ENCODE measurements at places on chromosomes 3 and 15.

- no peak for DNase-seq
Measured at GRCh38 chr3:175651716-175652115, 792.6 kb downstream of the NAALADL2 start.

- DNase-seq: no peak
Measured at GRCh38 chr15:36843822-36844221, 256.5 kb downstream of the MEIS2 start.

DNA sequence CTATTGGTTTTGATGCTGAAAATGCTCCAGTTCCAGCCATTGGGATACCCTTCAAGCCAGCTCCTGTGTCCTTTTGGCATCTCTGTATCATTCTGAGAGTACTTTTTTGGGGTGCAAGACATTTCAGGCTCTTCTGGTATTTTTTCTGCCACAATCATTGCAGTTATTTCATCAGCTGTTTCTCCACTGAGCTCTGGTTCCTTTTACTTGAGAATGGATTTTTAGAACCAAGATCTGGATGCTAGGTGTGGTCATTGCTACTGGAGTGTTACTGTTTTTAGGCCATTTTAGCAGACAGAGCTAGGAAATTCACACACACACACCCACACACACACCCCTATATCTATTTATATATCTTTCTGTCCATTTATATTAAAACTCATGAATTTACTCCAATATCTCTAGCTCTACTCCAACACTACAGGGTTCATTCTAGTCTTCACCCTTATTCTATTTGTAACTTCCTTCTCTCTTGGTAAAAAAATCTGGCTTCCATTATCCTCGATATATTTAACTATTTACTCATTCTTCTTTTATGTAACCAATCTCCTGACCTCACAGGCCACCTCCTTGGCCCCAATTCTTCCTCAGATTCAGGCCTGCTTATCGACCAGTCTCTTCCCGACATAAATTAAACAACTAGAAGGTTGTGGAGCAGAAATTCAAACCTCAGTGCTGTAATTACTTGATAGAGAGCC is 17.0 kb downstream of the SLC35G2 start:
- no peak for DNase-seq

DNA sequence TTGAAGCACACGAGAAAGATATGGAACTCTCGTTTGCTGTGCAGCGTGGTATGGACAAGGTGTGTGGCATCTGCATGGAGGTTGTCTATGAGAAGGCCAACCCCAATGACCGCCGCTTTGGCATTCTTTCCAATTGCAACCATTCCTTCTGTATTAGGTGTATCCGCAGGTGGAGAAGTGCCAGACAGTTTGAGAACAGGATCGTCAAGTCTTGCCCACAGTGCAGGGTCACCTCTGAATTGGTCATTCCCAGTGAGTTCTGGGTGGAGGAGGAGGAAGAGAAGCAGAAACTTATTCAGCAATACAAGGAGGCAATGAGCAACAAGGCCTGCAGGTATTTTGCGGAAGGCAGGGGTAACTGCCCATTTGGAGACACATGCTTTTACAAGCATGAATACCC is 1.2 kb downstream of the MKRN3 start:
- no peak for DNase-seq

DNA sequence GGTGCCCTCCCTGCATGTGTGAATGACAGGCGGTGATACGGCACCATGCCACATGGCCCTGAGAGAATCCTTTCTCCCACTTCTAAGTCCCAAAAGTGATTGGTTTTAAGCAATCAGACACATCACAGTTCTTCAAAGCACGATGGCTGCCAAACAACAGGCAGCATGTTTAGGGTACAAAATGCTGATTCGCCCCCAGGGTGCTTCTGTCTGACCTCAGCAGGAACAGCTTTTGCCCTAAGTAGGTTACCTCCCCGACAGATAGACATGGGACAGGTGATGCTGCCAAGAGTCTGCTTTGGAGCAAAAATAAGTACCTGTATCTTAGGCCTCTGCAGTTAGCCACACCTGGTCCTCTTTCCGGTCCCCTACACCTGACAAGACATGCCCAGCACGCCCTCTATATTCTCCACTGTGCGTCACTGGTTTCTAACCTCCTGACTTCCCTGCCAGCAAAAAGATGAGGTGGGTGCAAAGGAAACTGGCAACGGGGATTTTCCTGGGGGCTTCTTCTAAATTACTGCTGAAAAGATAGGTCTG is 549.8 kb downstream of the FOXP1 start:
- no peak for DNase-seq

- no peak for DNase-seq
Measured at GRCh38 chr3:151121016-151121415, 35.6 kb downstream of the MED12L start.

- DNase-seq: no peak
Measured at GRCh38 chr3:64340641-64341101, 115.4 kb upstream of the PRICKLE2 start.

DNA sequence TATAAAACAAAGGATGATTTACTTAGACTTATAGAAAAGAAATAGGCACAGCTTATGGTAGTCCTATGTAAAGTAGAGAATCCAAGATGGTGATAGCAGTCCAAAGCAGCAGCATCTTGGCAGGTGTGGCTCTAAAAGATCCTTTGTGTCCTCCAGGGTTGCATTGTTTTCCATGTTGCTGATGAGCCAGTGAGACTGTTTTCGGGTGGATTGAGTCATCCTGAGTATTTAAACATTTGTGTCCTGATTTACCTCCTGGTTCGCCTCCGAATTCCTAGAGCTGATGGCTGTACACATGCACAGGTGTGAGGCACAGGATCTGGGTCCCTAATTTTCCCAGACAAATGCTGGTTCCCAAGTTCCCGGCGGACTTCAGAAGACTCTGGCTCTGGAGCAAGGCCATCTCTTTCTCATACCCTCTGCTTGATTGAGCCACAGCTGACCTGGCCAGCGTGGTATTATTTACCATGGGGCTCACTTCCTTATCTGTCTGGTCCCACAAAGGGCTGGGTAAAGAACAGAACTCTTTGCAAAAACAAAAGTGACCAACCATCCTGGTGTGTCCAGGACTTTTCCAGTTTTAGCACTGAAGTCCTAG is 51.0 kb downstream of the ARNT2 start:
- no peak for DNase-seq

DNA sequence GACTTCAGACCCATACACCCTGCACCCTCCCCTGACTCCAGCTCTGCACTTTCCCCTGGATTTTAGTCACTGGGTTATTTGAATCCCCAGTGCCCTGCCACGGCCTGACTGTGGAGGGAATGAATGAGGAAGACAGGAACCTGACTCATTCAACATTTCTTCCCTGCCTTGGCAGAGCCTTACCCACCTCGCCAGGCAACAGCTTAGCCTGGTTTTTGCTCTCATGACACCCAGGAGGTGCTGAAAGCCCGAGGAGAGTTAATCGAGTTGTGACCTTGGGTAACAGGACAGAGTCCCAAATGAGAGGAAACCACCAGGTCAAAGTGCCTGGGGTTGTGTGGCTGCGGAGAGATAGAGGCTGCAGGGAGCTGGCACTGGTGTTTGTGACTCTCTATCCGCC is 128.3 kb downstream of the SMAD6 start:
- DNase-seq: no peak

DNA sequence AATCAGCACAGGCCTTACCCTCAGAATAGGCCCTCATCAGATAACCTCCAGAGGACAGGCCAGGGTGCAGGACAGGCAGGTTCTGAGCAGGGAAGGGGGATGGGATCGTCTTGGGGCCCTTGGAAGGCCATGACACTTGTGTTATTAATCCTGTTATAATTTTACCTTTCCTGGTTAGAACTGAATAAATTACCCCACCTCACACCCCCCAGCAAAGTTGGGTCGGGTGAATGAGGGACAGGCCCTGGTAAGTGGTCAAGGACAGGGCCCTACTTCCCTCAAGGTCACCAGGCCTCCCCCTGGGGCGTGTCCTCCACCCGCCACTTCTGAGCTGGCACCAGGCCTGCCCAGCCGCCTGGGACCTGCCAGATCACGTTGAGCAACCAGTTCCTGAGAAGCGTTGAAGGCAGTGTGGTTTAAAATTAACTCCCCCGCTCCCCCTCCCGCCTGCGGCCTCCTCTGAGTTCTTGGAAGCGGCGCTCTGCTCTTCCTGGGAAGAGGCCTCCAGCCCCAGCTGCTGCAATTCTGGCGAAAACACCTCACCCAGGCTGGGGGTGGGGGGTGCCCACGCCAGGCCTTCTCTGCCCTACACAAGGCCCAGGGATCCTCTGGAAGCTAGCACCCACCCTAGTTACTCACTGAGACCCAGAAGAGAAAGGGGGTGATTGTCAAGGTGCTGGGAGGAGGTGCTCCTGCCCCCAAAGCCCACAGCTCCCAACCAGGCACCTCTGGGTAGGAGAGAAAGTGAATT is 10.6 kb downstream of the CISH start:
- peak; percentile 91 for DNase-seq

DNA sequence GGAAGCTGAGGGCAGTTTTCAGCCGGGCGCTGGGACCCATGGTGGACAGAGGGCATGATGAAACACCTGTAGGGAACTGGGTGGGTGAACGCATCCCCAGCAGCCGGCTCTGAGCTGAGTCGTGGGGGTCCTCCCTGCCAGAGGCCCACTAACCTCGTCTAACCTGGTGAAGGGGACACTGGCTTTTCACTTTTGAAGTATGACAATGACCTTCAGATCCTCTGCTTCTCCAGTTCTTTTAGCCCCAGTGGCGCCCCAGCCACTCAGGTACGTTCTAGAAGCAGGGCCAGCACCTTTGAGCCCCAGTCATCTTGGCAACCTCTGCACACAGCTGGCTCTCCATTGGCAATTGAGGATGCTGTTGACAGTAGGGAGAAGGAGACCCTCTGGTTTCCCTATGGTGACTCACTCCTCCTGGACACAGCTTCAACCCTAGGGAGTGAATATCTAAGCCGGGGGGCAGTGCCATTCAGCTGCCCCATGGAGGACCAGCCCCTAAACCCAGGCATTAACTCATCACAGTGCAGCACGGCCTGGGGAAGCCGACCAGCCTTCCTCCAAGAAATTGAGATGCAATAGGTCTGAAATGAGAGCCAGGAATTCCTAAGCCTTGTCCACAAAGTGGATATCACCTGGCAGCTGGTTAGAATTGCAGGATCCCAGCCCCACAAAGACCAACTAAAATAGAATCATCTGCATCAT is 46.1 kb downstream of the CMTM6 start:
- no peak for DNase-seq

GRCh38 chr3:194133661-194134230 is 2.2 kb upstream of the HES1 start:
- DNase-seq: no peak

GRCh38 chr3:110296885-110297284 is 774.7 kb upstream of the NECTIN3 start:
- DNase-seq: no peak

DNA sequence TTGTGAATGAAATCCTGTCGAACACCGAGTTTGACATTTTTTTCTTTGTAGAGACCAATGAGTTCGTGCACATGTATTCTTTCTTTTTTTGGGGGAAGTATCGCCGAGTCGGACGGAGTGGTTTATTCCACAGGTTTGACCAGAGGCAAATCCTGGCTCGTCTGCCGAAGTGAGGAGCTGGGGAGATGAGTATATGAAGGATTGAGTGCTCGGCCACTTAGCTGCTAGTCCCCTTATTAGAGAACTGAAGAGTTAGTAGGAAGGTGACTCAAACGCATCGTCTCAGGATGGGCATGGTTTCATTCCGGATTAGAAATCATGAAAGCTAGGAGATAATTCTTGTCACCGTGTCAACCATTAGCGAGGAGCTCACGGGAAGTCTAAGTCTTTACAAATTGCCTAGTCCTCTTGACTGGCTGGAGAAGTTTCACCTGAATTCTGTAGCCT is 154.7 kb upstream of the GOLIM4 start:
- peak; percentile 15 for DNase-seq

DNA sequence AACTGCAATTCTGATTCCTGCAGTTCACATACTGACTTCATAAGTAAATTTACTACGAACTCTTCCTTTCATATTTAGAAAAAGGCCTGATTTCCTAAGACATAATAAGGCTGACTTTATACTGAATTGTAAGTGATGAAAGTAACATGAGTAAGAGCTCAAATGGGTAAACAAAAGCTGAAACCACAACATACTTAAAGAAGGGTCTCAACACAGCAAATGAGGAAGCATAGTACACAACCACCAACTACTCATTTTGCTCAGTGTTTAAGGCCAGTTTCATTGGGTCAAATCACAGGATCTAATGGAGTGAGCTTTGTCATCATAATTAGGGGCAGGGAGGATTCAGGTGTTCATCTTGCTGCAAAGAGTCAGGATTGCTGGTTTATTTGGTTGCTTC is 81.4 kb downstream of the SETD2 start:
- DNase-seq: no peak

DNA sequence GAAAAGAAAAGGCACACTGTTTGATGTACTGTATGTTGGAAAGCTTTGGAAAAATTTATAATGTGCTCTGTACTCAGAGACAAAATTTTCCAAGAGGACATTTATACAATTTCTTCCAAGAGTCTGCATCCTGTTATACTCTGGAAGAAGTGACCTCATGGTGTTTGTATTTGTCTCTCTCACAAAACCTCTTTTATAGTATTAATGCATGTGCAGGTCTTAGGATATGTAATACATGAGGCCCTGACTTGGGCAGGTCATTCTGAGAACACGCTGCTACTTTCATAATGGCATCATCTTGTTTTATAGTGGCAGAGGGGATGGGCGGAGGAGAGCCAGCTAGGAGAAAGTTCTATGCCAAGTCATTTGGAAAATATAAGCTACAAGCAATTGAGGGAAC is 72.0 kb upstream of the P3H2 start:
- no peak for DNase-seq

DNA sequence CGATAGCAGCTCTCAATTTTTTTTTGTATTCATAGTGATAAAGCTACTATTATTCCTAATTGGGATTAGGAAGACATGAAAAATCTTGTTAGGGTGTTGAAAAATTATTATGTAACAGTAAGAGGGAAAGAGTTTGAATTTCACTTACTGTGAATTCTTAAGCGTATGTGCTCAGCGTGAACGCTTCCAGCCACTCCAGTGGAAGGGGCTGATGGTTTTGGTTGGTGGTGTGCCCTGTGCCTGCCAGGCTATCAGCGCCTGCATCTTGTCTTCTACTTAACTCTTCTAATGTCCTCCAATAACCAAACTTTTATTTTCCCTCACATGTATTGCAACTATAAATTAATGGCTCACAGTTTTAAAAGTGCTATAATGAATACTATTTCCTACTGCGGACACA is 22.5 kb downstream of the CDIN1 start:
- no peak for DNase-seq

DNA sequence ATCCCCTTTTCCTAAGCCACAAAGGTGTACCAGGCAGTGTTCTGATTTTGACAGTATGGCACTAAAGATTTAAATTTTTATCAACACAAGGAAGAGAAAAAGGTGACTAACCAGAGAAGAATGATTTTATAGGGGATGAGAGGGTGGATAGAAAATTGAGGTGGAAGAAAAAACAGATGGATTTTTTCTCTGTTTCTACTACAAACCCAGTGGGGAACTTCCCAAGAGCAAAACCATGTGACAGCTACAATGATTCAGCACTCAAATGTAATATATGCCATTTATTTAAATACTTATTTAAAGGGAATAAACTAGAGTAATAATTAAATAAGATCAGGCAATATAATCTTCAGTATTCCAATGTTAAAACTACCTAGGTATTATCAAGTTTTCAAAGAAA is 11.1 kb downstream of the DCUN1D1 start:
- no peak for DNase-seq

- DNase-seq: peak; percentile 11
Measured at GRCh38 chr15:45829336-45830153, 194.7 kb downstream of the SQOR start.
